Hematopoietic multipotent progenitor cell treated with erythropoietin and hydrocortisone succinate and interleukin-3 and kit ligand, for 6 days (in vitro differentiated cells): ENCODE measurements at places on chromosomes 11 and 22.
A peak's percentile ranks its signal among the peaks of the same experiment; 100 is the strongest.

- DNase-seq = no peak
Observed at GRCh38 chr11:100512475-100512874, 174.6 kb upstream of the ARHGAP42 start.

GRCh38 chr11:109039611-109040010 is 374.7 kb downstream of the DDX10 start:
- no peak for DNase-seq

DNA sequence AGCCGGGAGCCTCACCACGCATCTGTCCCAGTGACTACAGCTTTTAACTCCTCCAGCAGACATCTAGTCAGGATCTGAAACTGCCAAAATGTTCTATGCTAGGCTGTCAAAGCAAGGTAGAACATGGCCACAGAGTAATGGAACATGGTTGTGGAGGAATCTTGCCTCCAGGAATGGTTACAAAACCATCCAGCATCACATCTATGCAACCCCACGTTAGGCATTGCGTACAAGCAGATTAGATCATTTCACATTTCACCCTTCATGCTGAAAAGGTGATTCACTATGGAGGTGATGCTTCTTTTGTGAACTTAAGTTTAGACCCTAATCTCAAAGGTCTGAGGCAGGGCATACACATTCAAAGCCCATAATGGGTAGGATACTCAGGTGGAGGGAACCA is 103.0 kb downstream of the PARVA start:
- DNase-seq = no peak

DNA sequence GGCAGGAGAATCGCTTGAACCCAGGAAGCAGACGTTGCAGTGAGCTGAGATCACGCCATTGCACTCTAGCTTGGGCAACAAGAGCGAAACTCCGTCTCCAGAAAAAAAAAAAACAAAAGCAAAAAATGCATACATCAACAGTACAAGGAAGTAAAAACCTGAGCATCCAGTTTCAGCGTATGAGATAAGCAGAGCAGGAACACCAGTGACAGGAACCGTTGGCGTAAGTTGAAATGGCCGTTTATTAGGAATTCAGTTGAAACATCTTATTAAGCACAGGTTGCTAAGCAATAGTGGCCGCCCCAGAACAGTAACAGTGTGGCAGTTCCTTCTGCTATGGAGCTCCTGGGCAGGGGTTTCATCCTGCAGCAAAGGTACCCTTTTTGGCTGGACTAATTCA is 4.0 kb upstream of the L3MBTL2 start:
- peak; percentile 22 for DNase-seq

DNA sequence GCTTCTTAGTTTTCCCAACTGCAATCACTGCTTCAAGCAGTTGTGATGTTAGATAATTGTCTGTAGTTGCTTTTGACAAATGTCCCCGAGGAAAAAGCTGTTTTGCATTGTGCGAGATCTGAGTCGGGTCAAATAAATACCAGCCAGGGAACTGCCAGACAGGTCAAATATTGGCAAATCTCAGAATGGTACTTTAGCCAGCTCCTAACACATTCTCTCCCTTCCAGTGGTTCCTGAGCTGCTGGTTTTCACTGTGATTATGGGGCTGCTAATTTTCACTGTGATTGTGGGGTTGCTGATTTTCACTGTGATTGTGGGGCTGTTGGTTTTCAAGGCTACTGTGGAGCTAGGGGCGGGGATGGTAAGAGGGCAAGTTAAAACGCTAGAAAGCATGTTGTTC is 14.3 kb downstream of the RASSF10 start:
- DNase-seq = no peak

- DNase-seq = peak; percentile 43
Observed at GRCh38 chr22:45172881-45173585, 9.3 kb downstream of the NUP50 start.

DNA sequence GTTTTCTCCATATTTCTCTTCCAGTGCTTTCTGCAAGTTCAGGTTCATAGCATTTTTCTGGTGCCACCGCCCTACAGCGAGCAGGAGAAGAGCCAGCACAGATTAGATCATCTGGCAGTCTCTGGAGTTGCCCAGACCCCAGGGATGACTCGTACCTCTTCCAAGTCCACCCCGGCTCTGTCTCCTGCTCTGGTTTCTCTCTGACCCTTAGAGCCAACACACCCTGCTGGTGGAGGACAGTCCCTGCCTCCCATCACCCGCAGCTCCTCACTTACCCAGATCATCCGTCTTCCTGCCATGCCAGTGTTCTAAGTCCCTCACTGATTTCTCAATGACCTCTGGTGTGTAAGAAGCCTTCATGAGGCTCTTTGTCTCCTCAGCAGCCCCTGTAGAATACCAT is 28.0 kb downstream of the TST start:
- peak; percentile 54 for DNase-seq

DNA sequence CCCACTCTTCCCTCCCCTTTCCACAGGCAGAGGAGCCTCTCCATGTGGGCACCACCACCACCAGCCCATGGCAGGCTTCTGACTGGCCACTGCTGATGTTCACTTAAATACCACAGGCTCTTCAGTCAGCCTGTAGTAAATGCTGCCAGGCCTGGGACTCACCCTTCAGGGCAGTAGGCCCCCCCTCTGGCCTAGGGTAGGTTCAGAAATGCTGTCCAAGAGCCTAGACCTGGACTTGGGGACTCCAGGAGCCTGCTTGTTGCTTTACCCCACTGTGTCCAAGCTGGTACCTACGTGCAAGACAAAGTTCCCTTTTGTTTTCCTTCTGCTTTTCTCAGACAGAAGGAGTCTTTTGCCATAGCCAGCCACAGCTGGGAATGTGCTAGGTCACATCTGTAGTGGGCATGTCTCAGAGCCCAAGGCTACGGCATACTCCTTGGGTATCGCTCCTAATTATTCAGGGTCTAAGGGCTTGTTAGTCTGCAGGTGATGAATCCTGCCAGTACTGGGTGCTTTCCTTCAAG is 38.6 kb downstream of the TMEM135 start:
- DNase-seq = no peak

GRCh38 chr11:90639461-90639993 is 416.7 kb upstream of the CHORDC1 start:
- DNase-seq = no peak

GRCh38 chr11:97279341-97279740 is 889.5 kb downstream of the JRKL start:
- DNase-seq = no peak

DNA sequence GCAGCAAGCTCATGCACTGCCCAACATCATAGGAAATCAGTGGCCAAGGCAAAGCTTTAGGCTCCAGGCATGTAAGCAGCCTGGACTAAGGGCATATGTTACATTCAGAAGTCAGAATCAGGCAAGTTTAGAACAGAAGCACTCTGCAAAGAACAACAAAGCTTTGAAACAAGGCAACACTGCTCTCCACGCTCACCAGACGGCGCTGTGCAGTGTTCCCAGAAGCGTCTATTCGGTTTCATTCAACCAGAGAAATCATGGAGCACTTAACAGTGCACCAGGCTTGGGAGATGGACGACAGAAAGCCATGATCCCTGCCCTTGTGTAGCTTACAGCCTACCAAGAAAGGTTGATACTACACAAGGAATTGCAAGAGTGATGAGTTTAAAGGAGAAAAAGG is 555.8 kb downstream of the BUD13 start:
- DNase-seq = peak; percentile 67

GRCh38 chr22:22201185-22201929 is 43.2 kb upstream of the VPREB1 start:
- peak; percentile 59 for DNase-seq

- DNase-seq = no peak
Observed at GRCh38 chr11:106904826-106905225, 113.5 kb downstream of the GUCY1A2 start.

GRCh38 chr11:7689239-7689638 is 15.9 kb upstream of the CYB5R2 start:
- no peak for DNase-seq

- no peak for DNase-seq
Observed at GRCh38 chr11:13355191-13355590, 77.6 kb downstream of the BMAL1 start.

GRCh38 chr11:90468923-90469322 is 246.1 kb upstream of the CHORDC1 start:
- no peak for DNase-seq

- DNase-seq = no peak
Observed at GRCh38 chr11:56855217-56855616, 106.7 kb upstream of the OR9G4 start.

- no peak for DNase-seq
Observed at GRCh38 chr11:77096591-77097019, 6.0 kb upstream of the OMP start.

GRCh38 chr11:85749287-85749834 is 61.6 kb downstream of the SYTL2 start:
- no peak for DNase-seq

- no peak for DNase-seq
Observed at GRCh38 chr11:112016088-112016764, 9.0 kb upstream of the DLAT start.

- peak; percentile 65 for DNase-seq
Observed at GRCh38 chr11:26753723-26754504, 32.1 kb upstream of the SLC5A12 start.

DNA sequence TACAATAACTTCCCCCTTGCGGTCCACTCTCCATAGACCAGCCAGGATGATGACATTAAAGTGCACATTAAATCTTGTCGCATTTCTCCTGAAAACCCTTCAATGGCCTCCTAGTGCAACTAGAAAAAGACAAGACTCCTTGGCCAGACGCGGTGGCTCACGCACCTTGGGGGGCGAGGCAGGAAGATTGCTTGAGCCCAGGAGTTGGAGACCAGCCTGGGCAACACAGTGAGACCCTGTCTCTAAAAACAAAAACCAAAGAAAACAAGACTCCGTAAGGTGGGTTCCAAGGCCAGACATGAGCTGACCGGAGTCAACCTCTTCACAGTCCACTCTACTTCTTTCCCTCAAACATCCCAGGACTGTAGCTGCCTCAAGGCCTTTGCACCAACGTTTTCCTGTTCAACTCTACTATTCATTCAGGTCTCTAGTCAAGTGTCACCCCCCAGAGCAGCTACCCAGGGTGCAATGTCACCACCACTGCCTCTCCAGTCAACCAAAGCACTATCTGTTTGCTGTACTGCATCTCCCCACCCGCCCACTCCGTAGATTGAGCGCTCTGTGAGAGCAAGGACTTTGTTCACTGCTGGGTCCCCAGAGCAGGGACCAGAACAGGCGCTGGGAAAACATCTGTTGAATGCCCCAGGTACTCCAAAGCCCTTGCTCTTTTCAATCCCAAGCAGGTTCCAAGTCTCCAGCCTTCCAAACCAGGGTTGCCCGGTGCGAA is 739 bp downstream of the ZMAT5 start:
- DNase-seq = peak; percentile 74

- DNase-seq = peak; percentile 20
Observed at GRCh38 chr22:37747080-37747714, 50.3 kb downstream of the TRIOBP start.

GRCh38 chr11:131867457-131868257 is 497.2 kb downstream of the NTM start:
- peak; percentile 63 for DNase-seq

DNA sequence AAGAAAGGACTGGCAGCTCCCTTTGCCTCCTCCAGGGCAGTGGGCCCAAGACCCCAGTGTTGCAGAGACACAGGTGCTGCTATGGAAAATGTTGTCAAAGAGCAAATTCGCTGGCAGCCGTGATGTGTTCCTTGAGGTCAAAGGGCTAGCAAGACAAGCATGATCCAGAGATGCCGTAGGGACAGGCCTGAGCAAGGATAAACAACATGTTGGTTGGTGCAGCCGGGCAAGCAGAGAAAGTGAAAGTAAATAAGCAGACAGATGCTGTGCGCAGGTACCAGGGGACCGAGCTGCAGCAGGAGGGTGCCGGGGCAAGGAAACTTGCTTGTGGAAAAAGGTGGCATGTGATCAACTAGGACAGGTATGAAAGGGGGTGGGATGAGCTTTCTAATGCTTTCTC is 125.5 kb upstream of the NECTIN1 start:
- DNase-seq = no peak

GRCh38 chr11:63459586-63459985 is 31.4 kb downstream of the PLAAT5 start:
- DNase-seq = no peak

DNA sequence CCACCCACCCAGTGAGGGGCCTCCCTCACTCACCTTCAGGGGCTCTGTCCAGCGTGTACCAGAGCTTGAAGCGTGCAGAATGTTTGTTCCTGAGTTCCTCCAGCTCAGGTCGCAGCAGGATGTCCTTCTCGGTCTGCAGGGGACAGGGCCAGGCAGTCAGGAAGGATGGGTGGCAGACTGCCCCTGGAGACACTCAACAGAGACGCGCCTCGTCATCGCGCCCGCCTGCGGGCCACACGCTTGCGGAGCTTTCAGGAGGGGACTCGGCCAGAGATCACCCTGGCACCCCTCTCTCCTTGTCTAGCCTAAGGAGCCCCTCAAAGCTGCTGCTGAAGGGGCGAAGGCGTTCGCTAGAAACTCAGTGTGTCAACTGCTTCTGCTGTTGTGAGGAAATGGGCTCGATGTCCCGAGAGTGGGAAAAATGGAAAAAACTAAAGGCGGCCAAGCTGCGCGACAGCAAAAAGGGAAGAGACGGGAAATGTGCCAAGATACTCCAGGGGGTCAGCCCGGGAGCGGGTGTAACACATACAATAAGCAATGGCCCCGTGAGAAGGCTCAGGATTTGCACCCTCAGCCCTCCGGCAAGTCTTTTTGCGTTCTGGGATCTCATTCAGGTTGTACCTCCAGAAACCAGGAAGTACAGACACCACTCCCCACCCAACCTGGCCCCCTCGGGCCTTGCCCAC is 9.2 kb upstream of the POLDIP3 start:
- DNase-seq = no peak

GRCh38 chr11:76086743-76087635 is 119.3 kb downstream of the WNT11 start:
- no peak for DNase-seq

DNA sequence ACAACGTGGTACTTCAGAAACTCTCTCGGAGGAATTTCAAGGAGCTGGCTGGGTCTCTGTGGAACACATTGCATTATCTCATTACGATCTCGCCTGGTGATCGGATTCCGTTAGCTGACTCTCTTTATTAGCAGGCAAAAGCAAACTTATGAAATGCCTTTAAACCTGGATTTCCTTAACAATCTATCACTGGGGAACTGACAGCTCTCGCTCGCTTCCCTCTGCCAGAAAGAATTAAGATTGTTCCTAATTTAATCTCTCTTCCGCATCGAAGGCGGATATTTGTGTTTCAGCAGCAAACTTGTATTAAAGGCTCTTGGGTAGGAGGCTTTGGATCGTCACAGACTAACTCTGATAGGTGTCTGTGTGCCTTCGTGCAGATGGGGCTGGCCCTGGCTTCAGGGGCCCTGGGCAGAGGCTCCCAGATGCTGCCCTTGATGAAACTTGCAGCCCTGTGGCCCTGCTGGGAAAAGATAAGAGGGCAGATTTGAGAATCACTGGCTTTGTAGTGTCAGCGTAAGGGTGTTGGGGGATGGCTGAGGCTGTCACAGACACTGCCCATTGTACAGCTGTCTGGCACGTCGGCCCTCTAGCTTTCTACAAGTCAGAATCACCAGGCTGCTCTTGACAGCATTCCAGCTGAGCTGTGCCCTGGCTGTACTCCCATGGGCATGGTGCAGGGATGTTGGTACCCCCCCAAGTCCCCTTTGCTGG is 162.2 kb upstream of the NECTIN1 start:
- DNase-seq = peak; percentile 57
